ENCODE measurements at places on chromosomes 3 and 15.

DNA sequence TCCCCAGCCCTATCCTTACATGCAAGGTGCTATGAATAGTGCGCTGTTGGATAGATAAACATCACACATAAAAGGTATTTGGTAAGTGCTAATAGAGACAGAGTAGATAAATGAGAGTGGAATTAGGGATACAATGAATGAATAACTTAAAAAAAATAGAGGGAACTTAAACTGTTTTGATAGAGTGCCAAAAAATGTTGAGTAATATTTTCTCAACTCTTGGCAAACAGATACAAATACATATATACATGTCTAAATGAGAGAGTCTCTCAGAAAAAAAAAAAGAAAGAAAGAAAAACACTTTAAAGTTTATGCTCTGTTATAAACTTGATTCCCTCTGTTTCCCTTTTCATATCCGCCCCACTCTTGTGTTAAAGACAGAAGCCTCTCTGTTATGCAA lies 667.4 kb downstream of the ROBO2 start:
- DNase-seq = no peak

DNA sequence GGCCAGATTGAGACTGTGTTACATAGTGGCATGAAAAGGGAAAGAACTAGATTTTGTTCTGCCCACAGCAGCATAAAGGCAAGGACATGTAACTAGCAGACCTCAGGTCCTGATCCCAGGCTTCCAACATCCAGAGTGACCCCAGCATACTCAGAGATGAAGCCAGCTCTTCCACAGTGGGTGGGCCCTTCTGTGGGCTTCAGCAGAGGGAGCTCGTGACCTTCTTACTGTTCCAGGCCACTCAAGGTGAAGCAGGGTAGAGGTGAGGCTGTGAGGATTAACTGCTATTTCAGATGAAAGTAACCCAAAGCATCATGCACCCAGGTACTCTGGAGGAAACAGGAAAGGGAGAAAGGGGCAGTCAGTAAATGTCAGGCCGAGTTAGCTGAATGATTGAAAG lies 905 bp upstream of the SLC24A1 start:
- DNase-seq = no peak

- no peak for DNase-seq
These were observed 183.9 kb downstream of the TPRG1 start for GRCh38 chr3:189355481-189356201.

GRCh38 chr3:136898549-136898948 lies 36.5 kb downstream of the NCK1 start:
- no peak for DNase-seq

GRCh38 chr3:196694202-196694638 lies 17.8 kb downstream of the CEP19 start:
- peak; percentile 39 for DNase-seq

DNA sequence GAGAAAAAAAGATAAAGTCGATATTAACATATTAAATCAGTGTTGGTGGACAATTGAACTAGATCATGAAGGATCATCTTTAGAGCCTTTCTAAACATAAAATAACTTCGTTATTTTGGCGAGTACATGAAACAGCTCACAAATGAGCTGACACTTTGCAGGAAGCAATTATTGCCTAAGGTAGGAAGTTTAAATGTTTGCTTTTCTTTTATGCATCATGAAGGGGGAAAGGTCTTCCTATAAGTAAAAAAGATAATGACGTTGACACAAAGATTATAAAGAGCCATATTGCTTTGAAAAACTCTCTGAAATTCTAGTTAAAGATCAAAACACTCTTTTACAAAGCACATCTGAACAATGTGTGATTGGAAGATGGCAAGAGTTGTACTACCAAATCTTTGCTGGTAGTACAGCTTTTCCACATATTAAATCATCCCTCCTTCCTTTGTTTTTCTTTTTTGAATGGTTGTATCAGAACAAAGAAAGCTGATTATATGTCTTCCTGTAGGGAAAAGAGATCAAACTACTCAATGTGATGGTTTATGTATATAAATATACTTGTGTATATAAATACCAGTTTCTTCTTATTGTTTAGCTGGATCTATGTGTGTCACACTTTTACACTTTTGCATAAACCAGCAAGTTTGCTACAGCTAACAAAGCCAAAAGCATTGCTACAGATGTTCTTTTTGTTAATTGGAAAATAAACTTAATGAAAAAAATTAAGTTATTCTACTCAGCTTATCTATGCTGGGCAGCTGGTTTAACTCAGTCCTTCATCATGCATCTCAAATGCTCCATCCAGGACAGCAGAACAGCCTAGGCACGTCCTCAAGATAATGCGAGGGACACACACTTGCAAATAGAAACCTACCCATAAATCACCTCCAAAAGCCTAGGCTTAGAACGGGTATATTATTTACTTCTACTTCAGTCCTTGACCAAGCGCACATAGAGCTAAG lies 850.8 kb upstream of the ROBO1 start:
- DNase-seq = no peak

- DNase-seq = no peak
These were observed 104.5 kb downstream of the IL20RB start for GRCh38 chr3:137062250-137062649.

DNA sequence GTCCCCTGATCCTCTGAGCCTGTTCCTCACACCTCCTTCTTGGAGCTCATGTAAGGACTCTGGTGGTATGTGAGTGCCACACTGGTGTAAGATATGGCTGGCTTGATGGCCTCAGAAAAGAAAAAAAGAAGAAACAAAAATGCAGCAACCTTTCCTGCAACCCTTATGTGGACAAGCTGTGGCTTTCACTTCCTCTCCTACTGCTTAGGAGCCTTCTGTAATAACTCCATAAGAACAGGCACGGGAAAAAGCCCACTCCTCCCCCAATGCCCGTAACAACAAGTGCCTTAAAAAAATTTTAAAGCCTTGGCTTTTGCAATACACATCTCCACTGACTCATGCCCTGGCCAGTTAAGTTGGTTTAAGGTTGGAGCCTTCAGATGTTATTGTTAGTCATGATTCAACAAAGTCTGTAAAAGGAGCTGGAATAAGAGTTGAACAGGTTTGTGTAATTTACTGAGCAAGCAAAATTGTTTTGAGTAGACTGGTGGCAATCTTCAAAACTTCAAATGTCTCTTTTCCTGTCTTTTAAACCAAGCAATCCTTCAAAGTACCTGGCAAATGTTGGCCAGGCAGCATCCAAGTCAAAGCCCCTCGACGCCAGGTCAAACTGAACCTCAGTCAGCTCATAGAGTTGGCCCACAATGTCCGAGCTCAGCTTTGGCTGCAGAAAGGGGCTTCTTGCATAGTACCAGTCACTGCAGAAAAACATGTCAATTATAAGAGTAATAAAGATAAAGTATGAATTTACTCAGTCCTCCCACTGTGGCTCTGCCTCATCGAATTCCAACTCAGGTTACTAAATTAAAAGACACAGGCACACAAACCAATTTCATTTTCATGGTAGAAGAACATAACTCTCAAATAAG lies 22.9 kb downstream of the FYCO1 start:
- peak; percentile 95 for DNase-seq

DNA sequence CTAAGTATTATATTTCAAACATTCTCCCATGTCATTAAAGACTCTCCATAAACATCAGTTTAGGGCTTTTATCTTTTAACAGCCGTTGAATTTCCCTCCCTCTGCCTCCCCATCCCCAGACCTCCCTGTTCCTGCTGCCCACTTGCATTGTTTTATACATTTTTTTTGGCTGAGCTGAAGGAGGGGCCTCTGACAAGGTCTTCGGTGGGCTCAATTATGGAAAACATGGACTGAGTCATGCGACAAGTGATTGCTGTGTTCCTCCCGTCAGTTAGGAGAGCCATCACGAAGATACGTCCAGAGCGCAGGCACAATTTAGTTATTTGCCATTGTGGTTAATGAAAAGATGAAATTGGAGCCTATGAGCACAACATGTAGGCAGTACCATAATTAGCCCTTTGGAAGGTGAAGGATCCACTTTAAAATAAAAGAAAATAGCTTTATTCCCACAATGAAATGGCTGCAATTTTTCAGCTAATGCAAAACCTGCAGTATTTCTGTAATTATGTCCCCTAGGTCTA lies 12.0 kb upstream of the NMNAT3 start:
- no peak for DNase-seq

GRCh38 chr3:195113048-195113447 lies 157.9 kb downstream of the XXYLT1 start:
- no peak for DNase-seq

GRCh38 chr3:176055836-176056235 lies 1141.4 kb downstream of the TBL1XR1 start:
- no peak for DNase-seq

DNA sequence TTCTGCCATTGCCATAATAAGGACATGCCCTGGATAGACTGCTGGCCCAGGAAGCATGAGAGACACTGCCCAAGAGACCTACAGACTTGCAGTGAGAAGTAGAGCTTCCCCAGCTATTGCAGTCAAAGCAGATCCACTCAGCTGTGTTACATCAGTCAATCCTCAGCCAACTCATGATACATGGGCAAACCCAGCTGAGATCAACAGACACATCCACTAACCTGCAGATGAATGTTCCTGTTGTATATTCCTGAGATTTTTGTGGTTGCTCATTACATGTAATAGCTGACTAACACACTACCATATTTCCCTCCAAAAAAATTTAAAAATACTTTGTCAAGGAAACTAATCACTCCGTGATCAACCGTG lies 68.6 kb downstream of the DCLK3 start:
- no peak for DNase-seq

DNA sequence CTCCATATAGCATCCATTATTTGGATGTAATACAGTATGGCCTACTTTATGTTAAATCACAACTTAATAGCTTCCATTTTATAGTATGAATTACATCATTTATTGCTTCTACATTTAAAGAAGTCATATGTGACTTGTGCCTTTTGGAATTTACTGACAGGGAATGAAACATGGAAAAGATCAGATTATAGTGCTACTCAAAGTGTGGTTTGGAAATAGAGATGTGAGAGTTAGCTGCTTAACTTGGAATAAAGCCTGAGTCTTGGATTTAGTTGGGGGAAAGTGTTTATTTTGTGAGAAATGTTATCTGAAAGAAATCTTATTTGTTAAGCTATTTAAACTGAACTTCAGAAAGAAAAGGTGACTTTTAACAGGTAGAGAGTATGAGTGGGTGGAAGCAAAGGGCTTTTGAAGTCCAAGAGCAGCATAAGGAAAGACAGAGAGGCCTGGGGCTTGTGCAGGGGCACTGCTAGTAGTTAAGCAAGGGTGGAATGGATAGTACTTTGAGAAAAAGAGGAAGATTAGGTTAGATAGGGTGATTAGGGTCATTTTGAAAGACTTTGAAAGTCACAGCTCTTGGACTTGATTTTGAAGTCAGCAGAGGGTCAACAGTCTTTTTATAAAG lies 60.5 kb downstream of the SLMAP start:
- DNase-seq = no peak

DNA sequence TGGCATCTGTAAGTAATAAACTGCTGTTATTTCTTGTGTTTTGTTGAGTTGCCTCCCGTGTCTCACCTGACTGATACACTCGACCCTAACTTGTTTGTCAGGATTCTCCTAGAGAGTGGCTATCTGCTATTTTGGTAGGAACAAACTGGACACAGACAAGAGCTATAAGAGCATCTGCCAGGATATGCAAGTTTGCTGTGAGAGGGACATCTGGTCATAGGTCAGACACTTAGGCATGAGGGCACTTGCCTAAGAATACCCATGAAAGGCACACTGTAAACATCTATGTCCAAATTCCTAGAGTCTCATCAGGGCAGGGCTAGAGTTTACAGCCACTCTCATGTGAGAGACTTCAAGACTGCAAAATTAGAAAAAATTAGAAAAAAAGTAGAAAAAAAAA lies 32.5 kb downstream of the NEDD4 start:
- no peak for DNase-seq

GRCh38 chr3:8301977-8302735 lies 199.5 kb upstream of the LMCD1 start:
- peak; percentile 34 for DNase-seq

GRCh38 chr15:70254311-70254869 lies 156.7 kb upstream of the TLE3 start:
- DNase-seq = no peak

DNA sequence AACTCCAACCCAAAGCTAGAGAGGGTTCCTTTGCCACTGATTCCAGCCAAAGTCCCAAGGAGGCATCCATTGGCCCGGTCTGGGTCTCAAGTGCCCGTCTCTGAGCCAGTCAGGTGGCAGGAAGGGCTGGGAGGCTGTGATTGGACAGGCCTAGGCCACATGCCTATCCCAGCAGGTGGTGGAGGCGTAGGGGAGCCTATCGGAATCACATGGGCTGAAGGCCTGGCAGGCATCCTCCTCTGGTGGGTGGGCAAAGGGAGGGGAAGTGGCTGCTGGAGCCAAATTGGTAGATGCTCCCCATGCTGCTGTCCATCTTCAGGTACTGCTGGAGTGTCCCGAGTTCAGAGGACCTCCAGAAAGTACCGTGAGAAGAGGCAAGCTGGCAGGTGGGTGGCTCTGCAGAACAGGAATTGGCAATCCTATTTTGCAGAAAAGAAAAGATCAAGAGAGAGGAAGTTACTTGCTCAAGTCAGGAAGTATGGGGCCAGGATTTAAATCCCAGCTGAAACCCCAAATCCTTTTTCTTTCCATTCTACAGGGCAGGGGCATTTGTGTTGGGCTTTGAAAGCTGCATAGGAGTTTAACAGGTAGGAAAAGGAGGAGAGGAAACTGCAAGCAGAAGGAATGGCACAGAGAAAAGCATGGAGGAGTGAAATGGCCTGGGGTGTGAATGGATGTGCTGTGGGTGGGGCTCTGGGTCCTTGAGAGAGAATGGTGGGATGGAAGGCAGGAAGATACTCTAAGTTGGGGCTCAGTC lies 3.7 kb downstream of the CHST13 start:
- no peak for DNase-seq

DNA sequence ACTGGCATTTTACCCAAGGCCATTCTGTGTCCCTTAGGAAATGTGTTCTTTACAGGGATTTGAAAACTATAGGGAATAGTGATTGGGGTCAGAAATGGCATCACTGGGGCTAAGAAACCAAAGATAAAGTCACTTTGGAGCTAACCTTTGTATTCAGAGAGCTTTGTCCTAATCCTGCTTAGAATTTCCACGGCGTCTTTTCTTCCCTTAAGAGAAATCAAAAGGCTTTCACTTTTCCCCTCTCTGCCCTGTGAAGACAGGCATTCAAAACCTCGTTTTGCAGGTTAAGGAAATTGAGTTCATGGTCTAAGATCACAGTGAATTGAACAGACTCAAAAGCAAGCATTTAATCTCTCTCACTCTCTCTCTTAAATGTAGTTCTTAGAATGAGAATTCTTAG lies 182.5 kb downstream of the VGLL4 start:
- DNase-seq = no peak

- no peak for DNase-seq
These were observed 69.0 kb downstream of the MYO1E start for GRCh38 chr15:59303633-59304032.

DNA sequence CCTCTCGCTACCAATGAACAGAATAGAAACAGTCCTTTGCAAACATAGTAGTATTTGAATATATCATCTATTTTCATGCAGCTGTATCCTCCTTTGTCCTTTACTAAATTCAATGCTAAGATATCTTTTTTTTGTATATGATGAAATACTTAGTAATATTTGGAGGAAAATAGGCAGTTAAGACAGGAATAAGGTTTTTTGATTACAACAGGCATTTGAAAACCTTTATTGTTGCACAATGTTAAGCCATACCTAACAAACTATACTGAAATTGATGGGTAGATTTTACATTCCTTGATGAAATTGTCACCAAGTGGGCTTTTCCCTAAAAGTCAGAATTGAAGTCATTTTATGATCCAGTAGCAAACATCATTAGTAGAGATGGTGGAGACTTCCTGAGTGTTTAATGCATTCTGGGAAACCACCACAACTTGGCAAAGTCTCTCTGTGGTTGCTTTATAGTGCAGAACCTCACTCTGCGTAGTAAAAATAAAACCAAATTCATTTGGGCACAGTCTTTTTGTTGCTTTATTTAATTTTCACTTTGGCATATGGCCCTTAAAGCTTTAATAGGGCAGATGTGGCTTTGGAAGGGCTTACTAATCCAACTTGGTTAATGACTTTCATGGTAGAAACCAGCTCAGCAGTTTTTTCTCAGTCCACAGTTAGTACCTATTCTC lies 216.0 kb downstream of the DIPK2A start:
- DNase-seq = no peak
